ENCODE measurements at places on chromosomes 1 and 21.

- DNase-seq, result no peak
These were observed 184.8 kb upstream of the C1orf174 start for GRCh38 chr1:4084896-4085295.

DNA sequence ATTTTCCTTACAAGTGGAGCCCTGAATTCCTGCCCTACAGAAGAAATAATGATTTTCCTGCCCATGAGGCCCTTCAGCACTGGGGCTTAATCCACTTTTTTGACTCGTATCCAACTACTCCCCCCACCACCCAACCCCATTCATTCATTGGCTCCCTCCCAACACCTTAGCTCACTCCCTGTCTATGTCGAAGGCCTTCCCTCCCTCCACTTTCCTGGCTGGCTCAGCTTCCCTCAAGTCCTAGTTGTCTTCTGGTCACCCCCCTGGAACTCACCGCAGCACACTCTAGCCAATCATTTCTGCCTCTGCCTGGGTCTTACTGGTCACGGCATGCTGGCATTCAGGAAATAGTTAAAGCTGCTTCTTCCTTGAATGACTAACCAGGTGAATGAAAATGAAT is 118.9 kb downstream of the PGBD5 start:
- DNase-seq, result no peak

DNA sequence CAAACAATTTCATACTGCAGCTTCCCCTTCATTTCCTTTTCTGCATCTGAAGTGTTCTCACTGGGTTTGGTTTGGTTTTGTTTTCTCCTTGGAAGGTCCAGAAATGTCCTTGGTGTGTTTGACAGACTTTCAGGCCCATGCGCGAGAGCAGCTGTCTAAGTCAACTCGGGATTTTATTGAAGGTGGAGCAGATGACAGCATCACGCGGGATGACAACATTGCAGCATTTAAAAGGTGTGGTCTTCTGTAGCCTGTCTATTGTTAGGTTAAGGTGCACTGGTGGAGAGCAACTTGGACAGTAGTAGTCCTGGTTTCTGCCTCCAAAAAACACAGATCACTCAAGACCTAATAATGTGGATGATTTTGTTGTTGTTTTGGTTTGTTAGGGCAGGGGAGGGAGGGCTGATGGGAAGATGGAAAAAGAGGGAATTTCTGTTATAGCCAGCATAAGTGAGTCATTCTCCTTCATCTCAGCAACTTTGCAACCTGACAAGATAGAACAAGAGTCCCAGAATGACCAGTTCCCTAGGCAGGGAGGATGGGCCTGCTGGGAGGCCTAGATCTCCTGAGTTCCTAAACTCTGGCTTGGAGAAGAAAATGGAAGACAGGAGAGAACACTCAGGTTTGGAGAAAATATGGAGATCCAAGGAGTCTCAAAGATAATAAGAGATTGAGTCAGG is 12.5 kb downstream of the HAO2 start:
- no peak for DNase-seq

DNA sequence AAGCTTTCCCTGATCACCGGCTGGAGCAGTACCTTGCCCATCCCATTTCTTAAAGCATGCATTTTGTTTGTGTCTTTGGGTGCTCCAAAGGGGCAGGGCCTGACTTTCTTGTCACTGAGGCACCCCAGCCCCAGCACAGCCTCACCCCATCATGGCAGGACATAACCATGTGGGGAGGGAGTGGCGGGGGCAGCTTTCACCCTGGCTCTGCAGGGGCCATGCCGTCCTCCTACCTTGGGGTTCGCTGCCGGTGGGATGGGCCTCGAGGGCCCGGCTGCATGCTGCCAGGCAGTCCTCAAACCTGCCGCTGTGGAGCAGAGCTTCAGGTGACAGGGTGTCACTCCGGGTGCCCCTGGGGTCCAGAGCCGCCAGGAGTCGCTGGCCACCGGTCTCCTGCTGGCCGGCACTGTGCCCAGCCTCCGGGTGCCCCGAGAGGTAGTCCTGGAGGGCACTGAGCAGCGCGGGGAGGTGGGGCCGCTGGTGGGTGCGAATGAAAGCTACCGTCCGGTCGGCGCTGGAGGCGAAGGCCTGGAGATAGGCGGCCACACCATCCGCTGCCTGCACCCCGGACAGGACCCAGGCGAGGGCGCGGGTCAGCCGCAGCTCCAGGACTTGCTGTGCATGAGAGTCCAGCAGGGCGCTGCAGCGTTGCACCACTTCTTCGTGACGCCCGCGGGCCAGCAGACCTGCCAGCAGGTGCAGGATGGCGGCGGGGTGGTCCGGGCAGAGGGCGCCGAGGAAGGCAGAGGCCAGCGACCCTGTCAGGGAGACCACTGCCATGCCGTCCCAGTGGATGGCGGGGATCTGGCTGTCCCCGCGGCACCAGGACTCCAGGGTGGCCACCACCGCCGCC is 1.5 kb downstream of the TTC34 start:
- no peak for DNase-seq

DNA sequence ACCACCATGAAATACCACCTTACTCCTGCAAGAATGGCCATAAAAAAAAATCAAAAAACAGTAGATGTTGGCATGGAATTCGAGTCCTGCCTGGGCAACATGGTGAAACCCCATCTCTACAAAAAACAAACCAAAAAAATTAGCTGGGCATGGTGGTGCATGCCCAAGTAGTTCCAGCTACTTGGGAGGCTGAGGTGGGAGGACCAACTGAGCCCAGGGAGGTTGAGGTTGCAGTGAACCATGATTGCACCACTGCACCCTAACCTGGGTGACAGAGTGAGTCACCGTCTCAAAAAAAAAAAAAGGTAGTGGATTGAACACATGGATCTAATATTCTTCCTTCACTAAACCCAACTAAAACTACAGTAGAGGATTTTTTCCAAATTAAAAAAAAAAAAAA is 125.9 kb downstream of the CCDC185 start:
- DNase-seq, result no peak

GRCh38 chr1:61743716-61744580 is 1.7 kb downstream of the PATJ start:
- no peak for DNase-seq

DNA sequence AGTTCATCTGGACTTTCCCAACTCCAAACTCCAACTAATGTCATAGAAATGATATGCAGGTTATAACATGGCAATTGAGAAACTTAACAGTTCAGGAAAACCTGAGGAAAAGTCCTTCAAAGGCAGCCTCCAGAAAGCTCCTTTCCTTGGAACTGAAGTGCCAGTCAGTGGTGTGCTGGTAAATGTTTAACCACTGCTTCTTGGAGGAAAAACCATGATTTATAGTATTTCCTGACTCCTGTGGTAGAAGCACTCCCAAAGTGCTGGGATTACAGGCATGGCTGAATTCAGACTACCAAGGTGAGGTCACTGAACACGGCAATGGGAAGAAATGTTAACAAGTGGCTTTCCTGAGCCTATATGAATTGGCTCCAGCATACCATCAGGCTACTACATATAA is 26.7 kb upstream of the ZNHIT6 start:
- DNase-seq, result no peak

- DNase-seq, result no peak
These were observed 23.5 kb upstream of the LBR start for GRCh38 chr1:225451340-225451739.

DNA sequence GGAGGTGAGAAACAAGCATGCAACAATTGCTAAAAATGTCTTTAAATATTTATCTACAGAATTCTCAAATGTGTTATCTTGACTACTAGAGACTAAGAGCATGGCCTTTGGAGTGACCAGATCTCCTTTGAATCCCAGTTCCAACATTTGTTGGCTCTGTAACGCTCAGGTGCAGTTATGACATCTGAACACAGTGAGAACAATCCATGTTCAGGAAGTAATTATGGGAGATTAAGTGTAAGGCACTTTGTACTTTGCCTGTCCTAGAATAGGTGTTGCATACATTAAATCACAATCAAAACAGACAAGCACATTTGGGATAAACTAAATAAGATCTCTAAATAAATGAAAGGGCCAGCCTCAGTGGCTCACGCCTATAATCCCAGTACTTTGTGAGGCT is 454.5 kb downstream of the SMYD3 start:
- no peak for DNase-seq

DNA sequence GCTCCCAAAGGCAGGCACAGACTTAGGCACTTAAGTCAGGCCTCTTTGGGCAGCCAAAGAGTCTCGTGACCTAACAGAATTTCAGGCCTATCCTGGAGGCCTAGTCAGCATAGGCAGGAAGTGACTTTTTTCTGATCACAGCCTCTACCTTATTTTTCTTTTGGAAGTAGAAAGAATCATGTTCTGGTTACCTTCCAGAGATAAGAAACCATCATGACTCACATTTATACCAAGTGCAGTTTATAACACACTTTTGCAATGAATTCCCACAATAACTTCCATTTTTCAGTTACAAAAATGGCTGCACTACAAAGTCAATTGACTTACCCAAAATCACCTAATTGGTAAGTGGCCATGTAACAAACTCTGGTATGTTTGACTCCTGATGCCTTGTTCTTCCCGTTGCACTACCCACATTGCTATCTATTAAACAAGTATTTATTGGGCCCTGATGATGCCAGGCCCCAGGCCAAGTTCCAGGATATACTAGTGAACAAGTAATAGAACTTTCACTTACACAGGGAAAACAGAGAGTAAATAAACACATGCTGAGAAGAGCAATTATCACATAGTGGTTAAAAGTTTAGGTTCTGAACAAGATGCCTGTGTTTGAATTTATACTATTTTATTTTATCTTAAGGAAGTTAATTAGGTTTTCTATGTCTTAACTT is 74.3 kb downstream of the SH3GLB1 start:
- DNase-seq, result no peak

DNA sequence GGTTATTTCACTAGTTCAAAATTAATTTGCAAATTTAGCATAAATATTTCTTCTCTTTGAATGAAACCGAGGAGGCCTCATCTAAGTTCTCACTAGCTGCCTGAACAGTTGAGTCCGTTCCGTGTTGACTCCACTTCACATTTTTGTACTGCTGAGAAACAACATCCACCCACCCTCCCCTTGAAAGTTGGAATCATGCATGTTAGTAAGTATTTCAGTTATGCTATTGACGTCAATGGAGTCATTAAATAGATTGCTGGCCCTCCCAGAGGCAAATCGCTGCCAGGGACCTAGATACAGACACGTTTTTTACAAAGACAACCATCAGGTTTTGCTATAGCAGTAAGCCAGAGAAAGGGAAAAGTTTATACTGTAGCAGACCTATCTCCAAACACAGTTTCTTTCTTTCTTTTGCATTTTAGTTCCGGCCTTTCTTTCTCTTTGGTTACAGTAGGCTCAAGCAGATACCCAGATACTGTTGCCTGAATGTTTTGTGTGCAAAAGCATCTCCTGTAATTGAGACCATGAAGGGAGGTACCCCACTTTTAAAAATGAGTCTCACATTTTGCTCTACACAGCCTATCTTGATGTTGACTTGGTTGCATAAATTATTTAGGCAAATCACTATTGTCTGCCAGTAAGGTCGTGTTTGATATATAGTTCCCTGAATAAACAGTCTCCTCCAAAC is 262.6 kb upstream of the SGIP1 start:
- DNase-seq, result no peak

GRCh38 chr1:219442611-219443061 is 170.3 kb downstream of the ZC3H11B start:
- no peak for DNase-seq

DNA sequence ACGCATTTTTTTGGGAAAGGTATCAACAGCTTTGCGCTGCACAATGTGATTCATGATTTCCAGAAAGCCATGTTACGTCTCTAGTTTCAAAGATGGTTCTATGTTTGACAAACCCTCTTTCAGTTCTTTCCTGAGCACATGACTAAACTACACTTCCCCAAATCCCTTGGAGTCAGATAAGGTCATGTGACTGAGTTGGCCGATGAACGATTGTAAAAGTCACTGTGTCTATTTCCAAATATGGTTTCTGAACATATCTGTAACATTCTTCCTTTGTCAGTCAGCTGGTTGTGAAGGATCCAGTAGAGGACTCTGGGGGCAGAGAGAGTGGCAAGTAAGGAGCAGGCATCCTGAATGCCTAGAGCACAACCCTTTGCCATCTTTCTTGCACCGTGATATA is 35.4 kb downstream of the TMPRSS15 start:
- no peak for DNase-seq

DNA sequence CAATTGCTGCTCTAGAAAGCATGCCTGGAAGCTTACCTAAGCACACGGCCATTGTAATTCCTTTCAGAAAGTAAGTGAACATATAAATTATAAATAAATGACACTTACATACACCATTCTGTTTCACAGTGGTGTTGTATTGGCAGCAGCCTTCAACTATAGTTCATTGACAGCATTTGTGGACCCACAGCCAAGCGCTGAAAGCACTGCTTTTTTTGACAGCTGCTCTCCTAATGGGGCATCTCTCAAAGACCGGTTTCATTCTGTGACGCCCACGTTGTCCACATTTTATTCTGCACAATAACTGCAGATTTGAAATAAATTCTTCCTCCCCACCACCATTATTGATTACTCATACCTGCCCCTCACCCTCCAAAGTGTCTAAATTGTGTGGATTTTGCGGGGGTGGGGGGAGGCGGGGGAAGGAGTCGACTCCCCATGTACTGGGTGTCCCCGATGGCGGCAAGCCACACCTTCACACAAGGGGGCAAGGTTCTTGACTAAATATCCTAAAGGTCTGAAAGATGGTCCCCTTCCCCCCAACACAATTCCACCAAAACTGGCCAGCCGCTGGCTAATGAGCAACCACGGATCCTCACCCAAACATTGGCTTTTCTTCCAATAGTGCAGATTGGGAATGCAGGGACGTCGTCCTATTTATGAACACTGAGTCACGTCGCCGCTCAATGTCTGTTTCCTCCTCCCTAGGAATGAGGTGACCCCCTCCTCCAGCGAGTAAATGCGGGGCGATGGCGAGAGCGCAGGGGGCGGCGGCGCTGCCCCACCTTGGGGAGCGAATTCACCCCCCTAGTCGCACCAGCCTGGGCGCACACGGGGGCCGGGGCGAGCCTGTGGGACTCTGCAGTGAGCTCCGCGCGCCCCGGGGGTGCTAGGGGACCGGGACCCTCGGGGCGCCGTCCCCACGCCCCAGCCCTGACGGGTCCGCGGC is 960 bp downstream of the RCAN1 start:
- no peak for DNase-seq

DNA sequence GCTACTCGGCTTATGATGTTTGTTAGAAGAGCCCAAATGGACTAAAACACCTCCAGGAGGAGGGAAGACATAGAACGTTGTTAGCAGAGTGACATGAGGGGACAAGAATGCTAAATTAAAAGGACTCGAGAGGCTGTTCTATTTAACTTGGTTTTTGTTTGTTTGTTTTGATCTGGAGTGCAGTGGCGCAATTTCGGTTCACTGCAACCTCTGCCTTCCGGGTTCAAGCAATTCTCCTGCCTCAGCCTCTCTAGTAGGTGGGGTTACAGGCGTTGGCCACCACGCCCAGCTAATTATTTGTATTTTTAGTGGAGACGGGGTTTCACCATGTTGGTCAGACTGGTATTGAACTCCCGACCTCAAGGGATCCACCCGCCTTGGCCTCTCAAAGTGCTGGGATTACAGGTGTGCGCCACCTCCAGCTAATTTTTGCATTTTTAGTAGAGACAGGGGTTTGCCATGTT is 5.1 kb upstream of the HNRNPU start:
- DNase-seq, result no peak

DNA sequence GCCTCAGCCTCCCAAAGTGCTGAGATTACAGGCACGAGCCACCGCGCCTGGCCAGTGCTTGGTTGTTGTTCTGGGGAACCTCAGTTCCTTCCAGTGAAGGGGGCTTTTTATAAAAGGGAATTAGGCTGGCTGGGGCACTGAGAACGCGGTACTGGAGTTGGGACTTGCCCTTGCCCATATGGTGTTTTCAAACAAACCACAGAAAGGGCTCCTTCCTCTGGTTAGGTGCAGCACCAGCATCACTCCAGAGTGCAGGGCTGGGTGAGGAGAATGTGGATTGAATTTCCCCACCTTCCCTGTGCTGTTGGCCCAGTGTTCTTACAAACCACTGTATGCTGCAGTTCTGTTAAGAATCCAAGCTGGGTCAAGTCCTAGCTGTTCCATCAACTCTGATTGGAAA is 5.3 kb downstream of the MAN1C1 start:
- DNase-seq, result no peak

All from ecto neural progenitor cell (in vitro differentiated cells).